ENCODE measurements at places on chromosomes 11 and 22. TPM values are rescaled to one million over a fixed set of nuclear protein-coding genes. Genes with fewer than 3 reads are reported as not detected.

GRCh38 chr11:100903284-100903683 is 216.2 kb downstream of the ARHGAP42 start:
- DNase-seq, result no peak

GRCh38 chr11:4863876-4864275 is 14.9 kb upstream of the OR51S1 start:
- DNase-seq, result no peak

- DNase-seq, result no peak
Measured at GRCh38 chr11:68683536-68684384, 584 bp upstream of the GAL start.

DNA sequence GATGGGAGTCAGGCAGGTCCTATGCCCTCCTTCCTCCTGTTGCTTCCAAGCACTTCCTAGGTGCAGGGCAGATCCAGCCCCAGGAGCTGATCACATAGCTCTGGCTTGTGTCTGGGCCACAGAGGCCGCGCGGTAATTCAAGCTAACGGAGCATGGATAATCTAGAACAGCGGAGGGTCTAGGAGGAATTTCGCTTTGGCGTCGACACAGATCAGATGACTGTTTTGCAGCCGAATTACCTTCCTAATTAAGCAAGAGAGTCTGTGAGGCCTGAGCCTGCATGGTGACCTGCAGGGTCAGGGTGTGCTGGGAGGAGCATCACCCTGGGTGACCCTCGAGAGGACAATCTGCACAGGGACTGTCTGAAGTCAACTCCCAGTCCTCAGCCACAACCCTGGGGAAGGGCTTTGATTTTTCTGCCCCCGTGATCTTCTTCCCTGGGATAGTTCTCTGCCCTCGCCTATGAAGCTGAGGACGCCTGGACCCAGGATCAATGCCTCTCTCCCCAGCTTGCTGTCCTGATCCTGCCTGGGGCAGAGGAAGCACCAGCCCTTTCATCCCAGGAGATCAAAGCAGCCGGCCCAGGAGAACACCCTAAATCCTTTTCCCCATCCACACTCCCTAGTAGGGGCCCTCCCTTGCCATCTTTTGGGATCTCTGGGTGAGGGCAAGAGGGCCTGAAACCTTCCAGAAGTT is 11.0 kb downstream of the NECTIN1 start:
- no peak for DNase-seq

GRCh38 chr11:64297699-64298358 is 2.3 kb upstream of the CATSPERZ start:
- DNase-seq, result no peak

DNA sequence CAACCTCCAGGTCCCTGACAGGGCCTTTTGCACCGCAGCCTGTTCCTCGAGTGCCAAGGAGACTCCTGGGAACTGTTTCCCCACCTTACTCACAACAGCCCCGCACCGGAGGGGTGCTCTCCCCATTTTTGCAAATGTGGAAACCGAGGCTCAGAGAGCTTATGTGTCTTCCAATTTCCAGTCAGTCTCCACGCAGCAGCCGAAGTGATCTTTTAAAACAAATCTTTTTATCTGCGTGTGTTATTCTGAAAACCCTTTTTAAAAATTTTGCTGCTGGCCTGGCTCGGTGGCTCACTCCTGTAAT is 409 bp upstream of the TMEM134 start:
- no peak for DNase-seq

GRCh38 chr22:29141078-29141688 is 64.5 kb upstream of the EMID1 start:
- no peak for DNase-seq

DNA sequence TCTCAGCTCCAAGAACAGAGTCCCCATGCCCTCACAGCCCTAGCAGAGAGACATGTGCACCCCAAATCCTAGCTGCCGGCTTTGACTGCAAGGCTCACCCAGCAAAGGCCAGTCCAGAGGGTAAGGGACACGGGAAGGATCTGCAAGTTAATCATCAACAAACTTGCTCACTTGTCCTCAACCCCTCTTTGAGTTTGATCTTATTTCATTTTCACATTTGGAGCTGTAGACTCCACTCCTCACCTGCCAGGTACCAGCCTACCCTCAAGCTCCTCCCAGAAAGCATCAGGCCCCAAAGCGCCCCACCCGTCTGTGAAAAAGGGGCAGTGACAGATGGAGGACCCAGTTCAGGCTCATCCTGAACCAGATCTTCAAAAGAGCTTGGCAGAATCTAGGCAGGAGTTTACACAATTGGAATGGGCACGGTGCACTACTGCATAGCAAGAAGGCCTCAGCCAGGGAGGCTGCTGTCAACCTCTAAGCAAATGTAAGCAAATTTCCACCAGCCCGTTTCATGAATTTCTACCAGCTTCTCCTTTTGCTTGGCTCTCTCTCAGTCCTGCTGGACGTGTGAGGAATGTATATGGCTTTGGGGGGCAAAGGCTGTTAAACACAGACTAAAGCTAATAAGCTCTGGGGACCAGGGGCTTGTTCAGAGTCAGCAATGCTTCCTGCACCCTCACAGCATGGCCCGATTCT is 5.5 kb downstream of the EHD1 start:
- no peak for DNase-seq

DNA sequence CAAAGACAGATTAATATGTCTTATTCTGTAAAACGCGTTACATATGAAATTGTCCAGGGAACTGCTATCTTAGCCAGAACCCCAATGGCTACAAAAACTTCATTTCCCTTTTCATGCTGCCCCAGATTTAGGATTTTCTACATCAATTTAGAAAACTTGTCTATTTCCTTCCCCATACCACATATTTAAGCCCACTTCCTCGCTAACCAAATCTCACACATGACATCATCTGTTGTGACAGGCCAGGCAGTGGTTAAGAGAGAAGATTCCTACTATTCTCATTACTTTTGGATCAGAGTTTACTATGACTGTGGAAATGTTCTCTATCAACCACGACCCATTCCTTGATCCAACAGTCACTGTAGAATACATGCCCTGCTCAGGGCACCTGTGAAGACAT is 15.9 kb downstream of the CCDC82 start:
- no peak for DNase-seq

DNA sequence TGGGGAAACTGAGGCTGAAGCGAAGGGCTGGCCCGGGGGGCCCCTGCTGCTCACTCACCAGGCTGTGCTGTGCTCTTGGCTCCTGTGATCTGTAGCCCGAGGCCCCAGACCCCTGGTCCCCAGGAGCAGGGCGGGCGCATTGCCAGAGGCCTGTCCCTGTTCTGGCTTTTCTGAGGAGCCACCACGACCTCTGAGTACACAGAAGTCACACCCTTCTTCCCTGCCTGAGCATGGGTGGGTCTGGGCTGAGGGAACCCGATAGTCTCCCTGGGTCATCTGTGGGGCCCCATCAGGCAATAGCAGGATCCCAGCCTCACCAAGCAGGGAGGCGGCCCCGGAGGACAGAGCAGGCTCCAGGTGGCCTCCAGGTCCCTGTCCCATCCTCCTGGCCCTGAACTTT is 5.1 kb downstream of the CASTOR1 start:
- DNase-seq, result no peak

DNA sequence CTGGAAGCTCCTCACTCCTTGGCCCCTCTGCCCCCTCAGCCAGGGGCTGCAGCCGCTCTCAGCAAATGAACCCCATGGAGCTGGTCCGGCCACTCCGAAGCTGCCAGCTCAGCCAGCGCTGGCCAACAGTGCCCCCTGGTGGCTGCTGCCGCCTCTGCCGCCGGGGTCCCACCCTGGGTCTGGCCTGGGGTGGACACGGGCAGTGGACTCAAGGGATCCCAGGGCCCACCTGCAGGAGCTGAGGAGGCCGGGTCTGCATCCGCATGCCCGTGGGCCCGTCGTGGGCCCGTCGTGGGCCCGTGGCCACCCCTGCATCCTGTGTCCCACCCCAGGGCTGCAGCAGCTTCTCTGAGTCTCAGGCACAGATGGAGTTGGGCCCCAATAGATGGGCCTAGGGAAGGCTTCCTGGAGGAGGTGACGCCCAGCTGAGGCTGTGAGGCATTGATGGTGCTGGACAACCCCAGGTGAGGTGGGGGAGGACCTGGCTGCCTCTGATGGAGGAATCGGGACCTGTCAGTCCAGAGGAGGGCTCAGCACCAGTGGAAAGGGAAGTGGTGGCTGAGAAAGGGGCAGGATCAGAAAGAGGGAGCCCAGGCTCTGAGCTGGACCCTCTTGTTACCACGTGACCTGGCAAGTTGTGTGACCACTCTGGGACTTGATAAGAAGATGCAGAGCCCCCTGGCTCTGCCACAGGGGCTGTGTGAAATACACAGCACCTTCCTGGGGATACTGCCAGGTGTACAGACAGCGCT is 522.3 kb downstream of the BRD1 start:
- DNase-seq, result peak; percentile 37

- no peak for DNase-seq
Measured at GRCh38 chr11:17750013-17750800, 15.6 kb downstream of the KCNC1 start.

- no peak for DNase-seq
Measured at GRCh38 chr22:19614536-19614863, 90.3 kb upstream of the CLDN5 start.

- DNase-seq, result no peak
Measured at GRCh38 chr11:45149483-45150056, 3.1 kb downstream of the PRDM11 start.

DNA sequence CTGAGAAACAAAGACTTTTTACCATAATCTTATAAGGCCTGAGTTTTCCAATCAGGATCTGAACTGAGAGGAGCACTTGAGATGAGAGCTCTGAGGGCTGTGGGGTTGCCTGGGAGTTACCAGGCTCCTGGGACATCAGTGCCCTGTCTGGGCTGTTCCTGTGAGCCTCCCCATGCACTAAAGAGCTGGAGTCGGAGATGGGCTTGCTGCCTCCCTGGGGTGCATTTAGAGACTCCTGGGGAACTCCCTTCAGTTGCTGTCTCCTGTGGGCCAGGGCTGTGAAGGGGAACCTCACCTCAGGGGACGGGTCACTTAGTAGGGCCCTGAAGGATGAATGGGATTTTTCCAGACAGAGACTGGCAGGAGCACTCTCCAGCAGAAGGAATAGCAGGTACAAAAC is 33.3 kb downstream of the KCNC1 start:
- DNase-seq, result no peak

GRCh38 chr11:61345954-61346843 is 13.2 kb downstream of the TKFC start:
- no peak for DNase-seq

DNA sequence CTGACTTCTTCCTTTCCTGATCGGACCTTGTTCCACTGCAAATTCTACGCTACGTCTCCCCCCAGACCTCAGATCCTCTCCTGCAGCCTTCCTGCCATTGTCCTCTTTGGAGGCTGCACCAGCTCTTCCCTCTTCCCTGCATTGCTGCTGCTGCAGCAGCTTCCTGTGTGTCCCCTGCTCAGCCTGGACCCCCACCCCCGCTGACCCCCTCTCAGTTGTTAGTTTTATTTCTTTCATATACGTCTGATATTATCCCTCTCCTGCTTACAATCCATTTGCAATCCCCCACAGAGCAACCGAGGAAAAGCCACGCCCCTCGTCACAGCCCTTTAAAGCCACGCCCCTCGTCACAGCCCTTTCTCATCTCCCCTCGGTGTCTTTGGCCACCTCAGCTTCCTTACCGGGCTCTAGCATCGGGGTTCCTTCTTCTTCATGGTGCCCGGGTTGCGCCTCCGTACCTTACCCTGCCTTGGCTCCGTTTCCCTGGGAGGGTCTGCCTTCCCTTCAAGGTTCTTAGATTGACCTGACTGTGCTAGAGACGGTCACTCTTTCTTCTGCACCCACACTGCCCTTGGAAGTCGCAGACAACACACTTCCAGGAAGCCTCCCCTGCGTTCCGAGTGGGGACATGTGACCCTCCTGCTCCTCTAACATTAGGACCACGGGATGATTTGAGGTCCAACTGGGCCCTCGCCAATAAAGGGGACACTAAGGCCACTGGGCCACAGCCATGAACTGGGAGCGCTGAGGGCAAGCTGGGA is 4.8 kb downstream of the MRGPRG start:
- DNase-seq, result no peak

DNA sequence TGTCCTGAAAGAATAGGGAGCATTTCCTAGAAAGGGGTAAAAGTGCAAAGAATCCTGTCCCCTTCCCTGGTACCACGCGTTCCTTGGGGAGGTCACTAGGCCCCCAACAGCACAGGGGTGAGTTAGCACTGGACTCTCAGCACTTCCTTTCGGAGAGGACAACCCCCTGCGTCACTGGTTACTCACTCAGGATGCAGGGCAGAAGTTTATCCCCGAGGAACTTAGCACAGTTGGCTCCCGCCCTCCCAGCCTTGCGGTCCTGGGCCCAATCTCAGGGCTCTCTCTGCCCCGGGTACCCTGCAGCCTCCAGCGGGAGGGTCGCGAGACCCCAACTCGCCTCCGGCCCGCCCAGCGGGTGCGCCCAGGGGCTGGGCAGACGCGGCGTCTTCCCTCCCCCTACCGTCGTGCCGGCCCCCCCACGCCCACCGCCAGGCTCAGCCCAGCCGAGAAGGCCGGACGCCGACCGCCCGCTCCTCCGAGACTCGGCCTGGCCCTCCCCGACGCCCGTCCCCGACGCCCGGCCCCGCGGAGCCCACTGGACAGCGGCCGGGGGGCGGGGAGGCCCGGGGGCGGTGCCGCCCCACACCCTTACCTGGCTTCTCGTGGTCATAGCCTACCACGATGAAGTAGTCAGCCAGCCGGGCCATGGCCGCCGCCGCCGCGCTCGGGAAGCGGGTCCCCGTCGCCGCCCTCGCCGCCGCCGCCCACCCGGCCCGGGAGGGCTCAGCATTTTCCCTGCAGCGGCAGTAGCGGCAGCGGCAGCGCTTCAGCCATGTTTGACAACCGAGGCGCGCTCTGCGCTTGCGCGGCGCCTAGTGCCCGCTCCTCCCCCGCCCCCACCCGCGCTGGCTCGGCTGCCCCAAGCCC is at the start of gene SBF2:
TSS of gene SBF2 (minus strand) at position 797 of the 867 bp plus-strand sequence. CDS start at position 647, 150 bp downstream.
- DNase-seq, result peak; percentile 69

DNA sequence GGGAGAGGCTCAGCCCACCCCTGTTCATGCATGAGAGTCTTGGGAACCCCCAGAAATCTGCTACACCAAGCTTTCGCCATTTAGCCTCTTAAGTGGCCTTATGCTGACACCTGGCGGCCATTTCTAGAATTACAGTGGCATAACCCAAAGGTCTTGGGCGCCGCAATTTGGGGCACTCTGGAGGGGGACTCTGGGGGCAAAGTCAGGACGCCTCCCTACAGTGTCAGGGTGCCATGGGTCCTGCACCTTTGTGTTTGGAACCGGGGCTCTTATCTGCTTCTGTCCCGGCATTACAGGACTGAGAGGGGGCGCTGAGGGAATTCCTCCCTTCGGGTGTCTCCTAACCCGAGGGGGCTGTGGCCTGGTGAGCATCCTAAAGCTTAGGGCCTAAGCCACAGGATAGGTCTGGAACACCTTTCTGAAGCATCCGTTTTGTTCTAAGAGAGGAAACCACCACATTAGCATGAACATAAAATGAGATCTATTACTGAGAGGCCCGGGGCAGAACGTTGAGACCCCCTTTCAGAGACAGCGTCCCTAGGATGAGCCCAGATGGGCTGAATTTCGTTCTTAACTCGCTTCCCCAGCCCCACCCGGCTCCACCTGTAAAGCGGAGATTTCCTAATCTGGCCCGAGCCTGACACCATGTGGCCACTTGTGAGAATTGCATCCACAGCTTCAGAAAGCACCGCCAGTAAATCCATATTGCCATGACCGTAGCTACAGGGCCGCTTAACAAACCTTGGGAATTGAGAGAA is 9.3 kb downstream of the INS start:
- peak; percentile 60 for DNase-seq

Gene C11orf21
- 2.3 TPM for total RNA-seq

Gene BTG4
- total RNA-seq, result not detected

Gene WNT11
- 0.39 TPM for total RNA-seq

Gene POTEH
- not detected for total RNA-seq

Gene CRYBB2
- not detected for total RNA-seq

Gene DRICH1
- total RNA-seq, result 0.34 TPM

Gene ESAM
- total RNA-seq, result 0.52 TPM

Gene KRTAP5-8
- total RNA-seq, result not detected

Gene RASL10A
- total RNA-seq, result 0.65 TPM
